ENCODE measurements at places on chromosomes 12 and 14.
A peak's percentile ranks its signal among the peaks of the same experiment; 100 is the strongest.

DNA sequence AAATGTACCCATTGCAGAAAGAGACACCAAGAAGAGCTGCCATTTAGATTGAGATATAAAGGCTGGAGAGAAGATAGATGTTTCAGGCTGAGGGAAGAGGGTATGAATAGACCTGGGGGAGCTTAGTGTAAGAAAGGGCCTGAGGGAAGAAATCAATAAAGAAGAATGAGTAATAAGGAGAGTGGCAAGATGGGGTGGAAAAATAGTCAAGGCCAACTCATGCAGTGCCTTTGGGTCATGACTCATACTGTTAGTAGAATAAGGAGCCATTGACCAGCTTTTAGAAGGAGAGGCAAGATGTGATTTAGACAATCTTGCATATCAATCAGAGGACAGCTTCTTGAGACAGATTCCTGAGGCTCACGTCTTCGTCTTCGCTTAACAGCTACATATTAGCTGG, 287.5 kb downstream of the DUSP6 start:
- DNase-seq, result no peak

DNA sequence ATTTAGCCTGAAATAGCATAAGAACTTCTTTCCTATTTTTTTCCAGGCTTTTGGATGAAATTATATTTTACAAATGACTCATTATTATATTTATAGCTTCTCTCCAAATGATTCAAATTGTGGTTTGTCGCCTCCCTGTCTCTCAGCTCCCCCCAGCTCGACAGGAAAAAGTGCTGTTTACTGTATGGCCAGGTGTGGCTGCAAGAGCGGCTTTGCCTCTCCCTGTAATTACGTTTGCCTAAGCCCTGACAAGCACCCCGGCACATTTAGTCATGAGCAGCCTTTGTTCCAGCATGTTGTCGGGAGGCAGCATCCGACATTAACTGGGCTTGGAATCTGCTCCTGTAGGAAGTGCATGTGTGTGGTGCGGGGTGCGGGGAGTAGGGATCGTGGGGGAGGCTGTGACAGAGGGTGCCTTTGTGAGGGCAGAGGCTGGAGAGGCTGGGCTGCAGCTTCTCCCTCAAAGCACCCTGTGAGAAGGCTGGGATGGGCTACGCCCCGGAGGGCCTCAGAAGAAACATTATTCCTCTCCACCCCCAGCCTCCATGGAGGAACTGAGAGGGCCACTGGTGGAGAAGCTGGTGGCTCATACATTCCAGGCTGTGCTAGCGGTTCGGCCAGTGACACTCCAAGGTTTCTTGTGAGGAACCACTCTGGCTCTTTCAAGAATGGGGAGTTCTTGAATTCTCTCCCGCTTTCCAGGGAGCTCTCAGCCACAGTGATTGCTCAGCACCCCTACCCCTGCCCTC, 42.1 kb upstream of the CTDSP2 start:
- DNase-seq, result peak; percentile 61

DNA sequence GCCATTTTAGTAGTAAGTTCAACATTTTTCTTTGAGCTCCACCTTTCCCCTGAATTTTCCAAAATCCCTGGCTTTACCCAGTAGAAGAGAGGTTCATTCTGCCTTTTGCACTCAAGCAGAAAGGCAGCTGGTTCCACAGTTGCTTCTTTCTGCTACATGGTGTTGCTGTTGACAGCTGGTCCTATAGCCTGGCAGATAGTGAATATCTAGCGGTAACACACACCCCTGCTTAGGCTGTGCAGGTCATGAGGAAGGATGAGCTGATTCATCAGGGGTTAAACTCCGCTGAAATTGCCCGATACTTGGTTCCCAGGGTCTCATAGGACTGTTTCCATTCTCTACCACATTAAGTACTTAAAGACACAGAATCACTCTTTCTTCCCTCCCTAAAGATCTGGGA, 62.4 kb downstream of the PUS7L start:
- DNase-seq, result no peak

DNA sequence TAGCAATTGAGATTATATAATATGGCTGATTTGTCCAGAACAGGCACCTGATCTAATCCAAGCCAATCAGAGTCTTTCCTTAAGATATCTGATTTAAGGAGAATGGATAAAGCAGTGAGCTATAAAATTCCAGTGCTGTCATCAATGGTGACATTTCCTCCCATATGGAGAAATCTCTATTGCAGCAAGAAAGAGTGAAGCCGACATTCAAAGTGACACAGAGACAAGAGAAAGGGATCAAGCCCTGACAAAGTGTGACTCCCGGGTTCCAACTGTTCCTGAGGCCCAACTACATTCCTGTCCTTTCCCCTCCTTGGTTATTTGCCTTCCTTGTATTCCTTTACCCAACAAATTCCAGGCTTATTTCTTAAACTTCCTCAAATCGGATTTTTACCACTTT, 430.0 kb upstream of the SOX5 start:
- DNase-seq, result no peak

DNA sequence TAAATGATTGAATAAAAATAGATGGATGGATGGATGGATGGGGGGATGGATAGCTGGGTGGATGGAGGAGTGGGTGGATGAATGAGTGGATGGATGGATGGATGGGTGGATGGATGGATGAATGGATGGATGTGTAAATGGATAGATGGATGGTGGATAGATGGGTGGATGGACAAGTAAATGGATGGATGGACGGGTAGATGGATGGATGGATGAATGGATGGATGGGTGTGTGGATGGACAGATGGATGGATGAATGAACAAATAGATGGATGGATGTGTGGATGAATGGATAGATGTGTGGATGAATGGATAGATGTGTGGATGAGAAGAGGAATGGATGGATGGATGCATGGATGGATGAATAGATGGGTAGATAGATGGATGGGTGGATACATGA, 490.8 kb downstream of the VRK1 start:
- DNase-seq, result no peak

DNA sequence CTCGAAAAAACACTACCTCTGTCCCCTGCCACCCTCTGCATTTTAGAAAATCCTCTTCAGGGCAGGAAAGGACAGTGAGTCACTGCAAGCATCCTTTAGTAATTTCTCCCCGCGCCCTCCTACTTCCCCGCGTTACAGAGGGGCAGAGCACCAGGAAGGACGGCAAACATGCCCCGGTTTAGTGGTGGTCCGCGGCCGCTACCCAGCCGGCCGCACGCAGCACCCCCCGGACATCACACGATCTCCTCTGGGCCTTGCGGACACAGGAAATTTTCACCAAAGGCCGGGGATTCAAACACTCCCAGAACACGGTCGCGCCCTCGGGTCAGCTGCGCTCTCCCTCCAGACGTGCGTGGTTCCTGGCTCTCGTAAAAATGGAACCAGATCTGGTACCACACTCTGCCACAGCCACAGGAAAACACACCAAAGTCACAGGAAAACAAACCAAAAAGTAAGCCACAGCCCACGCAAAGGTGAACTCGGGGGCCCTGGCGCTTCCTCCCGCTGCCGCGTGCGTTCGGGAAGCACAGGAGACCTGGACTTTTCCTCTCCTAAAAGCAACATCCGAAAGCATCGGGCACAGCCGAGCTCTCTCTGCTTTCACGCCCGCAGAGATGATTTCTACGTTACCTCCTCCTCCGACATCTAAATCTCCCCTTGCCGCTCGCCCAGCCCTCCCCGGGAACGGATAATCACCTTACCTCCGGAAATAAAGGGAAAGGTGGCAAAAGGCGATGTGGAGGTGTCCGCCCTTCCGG, 839 bp downstream of the SLC38A1 start:
- peak; percentile 91 for DNase-seq
